Naive thymus-derived CD4-positive, alpha-beta T cell (primary cell): ENCODE measurements at places on chromosomes 2 and 18. TPM values are rescaled to one million over a fixed set of nuclear protein-coding genes. Genes with fewer than 3 reads are reported as not detected.
A peak's percentile ranks its signal among the peaks of the same experiment; 100 is the strongest.

GRCh38 chr2:71807581-71808451 lies 339.8 kb downstream of the CYP26B1 start:
- no peaks in the 10 kb centered on the region for H3K27me3 ChIP-seq
- no peaks in the 10 kb centered on the region for H3K4me1 ChIP-seq
- H3K36me3 ChIP-seq: no peaks in the 10 kb centered on the region

DNA sequence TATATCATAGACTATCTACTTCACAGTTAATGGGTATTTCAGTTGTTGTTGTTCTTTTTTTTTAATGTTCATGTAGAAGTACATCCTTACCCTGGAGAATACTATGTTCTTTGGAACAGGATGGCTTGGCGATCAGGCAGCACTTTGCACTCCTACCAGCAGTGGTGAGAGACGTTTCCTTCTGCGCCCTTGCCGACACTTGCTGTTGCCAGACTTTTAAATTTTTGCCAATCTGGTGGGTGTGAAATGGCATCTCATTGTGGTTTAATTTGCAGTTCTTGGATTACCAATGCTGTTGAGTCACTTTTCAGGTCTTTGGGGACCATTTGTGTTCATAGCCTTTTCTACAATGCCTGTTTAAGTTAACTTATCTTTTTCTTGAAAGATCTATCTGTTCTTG lies 197.3 kb downstream of the SH3RF3 start:
- H3K27ac ChIP-seq: no peak overlapping the region
- no peaks in the 10 kb centered on the region for H3K36me3 ChIP-seq
- no peaks in the 10 kb centered on the region for H3K4me1 ChIP-seq
- no peak overlapping the region for H3K4me3 ChIP-seq

DNA sequence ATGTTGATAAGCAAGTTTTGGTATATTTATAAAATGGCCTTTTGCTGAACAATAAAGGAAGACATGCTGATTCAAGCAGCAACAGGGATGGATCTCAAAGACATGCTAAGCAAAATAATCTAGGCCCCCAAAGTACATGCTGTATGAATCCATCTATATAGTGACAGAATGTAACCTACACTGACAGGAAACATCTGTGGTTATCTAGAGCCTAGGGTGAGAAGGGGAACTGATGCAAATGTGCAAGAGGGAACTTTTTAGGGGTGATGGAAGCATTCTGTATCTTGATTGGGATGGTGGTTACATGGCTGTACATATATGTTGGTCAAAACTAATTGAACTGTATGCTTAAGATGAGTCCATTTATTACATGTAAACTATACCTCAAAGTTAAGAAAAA lies 24.2 kb downstream of the CNRIP1 start:
- no peak for DNase-seq
- no peak overlapping the region for H3K27ac ChIP-seq
- no peaks in the 10 kb centered on the region for H3K4me1 ChIP-seq
- peaks cover 5% of the 10 kb centered on the region for H3K27me3 ChIP-seq
- H3K36me3 ChIP-seq: no peaks in the 10 kb centered on the region

DNA sequence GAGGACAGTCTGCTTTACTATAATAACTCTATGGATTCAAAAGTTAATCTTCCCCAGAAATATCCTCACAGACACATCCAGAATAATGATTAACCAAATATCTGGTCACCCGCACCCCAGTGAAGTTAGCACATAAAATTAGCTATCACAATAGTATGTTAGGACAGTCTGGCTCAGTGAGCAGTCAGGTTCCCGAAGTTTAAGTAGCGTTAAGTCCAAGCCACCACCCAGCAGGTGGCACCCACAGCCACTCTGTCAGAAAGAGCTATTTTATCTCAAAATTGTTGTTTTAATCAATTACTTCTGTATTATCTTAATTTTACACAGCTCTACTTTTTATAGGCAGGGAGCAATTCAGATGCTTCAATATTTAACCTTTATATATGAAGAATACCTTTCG lies 537.5 kb downstream of the MBD2 start:
- H3K27ac ChIP-seq: no peak overlapping the region
- H3K27me3 ChIP-seq: no peaks in the 10 kb centered on the region
- DNase-seq: no peak
- no peaks in the 10 kb centered on the region for H3K4me1 ChIP-seq

GRCh38 chr2:113962692-113963480 lies 73.0 kb downstream of the ACTR3 start:
- H3K4me3 ChIP-seq: no peak overlapping the region
- H3K27ac ChIP-seq: no peak overlapping the region
- no peaks in the 10 kb centered on the region for H3K4me1 ChIP-seq

- no peak overlapping the region for H3K4me3 ChIP-seq
- H3K27me3 ChIP-seq: no peaks in the 10 kb centered on the region
- H3K36me3 ChIP-seq: no peaks in the 10 kb centered on the region
- H3K4me1 ChIP-seq: no peaks in the 10 kb centered on the region
- DNase-seq: no peak
- no peak overlapping the region for H3K27ac ChIP-seq
Observed at GRCh38 chr18:73520229-73520628, 627.4 kb downstream of the FBXO15 start.

DNA sequence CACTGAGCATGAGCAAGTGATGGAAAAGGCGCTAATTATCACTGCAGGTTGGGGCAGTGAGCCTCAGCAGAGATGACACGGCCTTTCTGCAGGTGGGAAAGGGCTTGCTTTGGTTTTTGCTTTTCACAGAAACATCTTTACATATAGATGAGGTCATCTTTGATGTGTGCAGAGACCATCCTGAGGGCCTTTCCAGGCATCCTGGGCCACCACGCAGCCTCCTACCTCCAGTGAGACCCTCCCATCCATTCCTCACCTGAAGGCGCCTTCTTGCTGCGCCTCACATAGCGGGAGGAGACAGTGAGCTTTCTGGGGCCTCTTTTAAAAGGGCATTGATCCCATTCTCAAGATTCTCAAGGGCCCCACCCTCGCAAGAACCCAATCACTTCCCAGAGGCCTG lies 235.3 kb upstream of the RAB6C start:
- H3K36me3 ChIP-seq: no peaks in the 10 kb centered on the region
- no peaks in the 10 kb centered on the region for H3K27me3 ChIP-seq
- DNase-seq: no peak
- H3K4me3 ChIP-seq: no peak overlapping the region
- H3K4me1 ChIP-seq: no peaks in the 10 kb centered on the region

DNA sequence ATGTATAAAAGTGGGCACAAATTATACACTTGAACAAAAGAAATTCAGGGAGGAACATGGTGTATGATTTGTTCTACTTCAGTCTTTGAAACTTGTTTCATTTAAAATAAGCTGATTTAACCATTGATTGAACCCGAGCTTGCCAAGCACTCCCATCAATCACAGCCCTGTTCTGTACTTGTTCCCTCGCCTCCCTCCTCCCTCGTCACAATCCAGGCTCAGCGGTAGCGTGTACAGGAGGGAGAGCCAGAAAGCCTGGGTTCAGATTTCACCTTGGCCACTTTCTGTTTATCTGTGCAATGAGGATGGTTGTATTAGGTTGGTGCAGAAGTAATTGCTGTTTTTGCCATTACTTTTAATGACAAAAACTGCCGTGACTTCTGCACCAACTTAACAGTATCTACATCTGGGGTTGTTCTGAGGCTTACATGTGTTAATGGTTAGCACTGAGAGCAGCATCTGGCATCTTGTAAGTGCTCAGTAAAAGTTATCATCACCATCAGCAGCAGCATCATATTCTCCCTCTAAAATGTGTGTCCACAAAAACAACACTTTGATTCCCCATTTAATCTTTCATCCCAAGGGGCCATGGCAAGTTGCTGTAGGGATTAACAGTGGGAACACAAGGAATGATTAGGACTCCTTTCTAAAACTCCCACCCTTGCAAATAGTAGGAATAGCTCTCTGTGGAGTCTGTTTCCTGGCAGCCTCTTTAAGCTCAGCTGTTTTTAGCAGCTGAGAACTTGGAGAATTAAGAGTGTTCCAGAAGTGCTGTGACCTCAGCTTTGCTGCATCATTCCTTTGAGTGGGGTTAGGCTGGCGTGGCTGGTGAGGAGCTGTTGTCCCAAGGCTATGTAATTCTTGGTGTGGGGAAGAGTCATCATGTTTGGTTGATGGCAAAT lies 4.7 kb downstream of the DPYSL5 start:
- H3K27ac ChIP-seq: no peak overlapping the region
- no peaks in the 10 kb centered on the region for H3K36me3 ChIP-seq
- H3K4me1 ChIP-seq: no peaks in the 10 kb centered on the region
- no peak for DNase-seq
- H3K27me3 ChIP-seq: no peaks in the 10 kb centered on the region
- H3K4me3 ChIP-seq: no peak overlapping the region

DNA sequence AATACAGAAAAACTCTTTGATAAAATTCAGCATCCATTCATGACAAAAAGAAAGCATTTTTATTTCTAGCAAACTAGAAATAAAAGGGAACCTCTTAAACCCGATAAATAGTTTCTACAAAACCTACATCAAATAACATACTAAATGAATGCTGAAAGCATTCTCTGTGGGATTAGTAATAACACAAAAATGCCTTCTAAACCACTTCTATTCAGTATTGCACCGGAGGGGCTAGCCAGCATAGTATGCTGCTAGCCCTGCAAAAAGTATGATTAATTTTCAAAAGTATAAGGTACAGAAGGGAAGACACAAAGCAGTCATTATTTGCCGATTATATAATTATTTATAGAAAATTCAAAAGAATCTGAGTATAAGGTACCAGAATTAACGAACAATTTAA lies 145.2 kb downstream of the DTNB start:
- H3K27ac ChIP-seq: no peak overlapping the region
- DNase-seq: no peak
- H3K4me3 ChIP-seq: no peak overlapping the region
- no peaks in the 10 kb centered on the region for H3K27me3 ChIP-seq

DNA sequence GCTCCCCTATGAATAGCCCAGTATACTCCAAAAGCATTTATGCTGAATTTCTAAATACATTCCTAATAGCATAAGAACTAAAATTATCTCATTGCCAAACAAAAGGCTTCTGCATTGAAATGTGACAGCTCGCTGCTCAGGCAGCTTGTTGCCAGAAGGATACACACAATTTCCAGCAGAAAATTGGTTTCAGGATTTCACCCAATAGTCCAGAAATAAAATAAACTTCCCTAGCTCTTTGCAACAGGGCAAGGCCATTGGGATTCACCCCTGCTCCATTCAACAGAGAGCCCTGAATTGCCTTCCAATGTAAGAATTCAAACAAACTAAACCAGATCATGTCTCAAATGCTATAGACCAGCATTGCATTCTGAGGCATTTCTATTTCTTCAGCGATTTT lies 70.7 kb downstream of the RBM43 start:
- DNase-seq: no peak
- H3K27ac ChIP-seq: no peak overlapping the region

DNA sequence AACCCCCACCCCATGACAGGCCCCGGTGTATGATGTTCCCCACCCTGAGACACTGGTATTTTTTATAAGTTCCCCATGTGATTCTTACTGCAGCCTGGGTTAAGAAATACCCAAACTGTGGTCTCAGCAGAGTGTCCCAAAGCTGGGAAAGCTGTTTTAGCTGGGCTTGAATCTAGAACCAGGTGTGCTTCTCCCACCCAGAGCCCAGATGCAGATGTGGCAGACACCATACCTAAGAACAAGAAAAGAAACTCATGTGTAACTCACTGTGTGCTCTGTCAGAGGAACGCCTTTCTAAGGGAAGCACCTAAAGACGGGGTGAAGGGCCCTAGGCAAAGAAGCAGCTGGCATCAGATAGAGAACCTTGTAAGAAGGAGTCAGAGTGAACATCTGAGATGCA lies 23.9 kb downstream of the DOK1 start:
- no peaks in the 10 kb centered on the region for H3K36me3 ChIP-seq
- no peak for DNase-seq
- H3K27me3 ChIP-seq: no peaks in the 10 kb centered on the region
- H3K4me1 ChIP-seq: no peaks in the 10 kb centered on the region
- no peak overlapping the region for H3K27ac ChIP-seq

DNA sequence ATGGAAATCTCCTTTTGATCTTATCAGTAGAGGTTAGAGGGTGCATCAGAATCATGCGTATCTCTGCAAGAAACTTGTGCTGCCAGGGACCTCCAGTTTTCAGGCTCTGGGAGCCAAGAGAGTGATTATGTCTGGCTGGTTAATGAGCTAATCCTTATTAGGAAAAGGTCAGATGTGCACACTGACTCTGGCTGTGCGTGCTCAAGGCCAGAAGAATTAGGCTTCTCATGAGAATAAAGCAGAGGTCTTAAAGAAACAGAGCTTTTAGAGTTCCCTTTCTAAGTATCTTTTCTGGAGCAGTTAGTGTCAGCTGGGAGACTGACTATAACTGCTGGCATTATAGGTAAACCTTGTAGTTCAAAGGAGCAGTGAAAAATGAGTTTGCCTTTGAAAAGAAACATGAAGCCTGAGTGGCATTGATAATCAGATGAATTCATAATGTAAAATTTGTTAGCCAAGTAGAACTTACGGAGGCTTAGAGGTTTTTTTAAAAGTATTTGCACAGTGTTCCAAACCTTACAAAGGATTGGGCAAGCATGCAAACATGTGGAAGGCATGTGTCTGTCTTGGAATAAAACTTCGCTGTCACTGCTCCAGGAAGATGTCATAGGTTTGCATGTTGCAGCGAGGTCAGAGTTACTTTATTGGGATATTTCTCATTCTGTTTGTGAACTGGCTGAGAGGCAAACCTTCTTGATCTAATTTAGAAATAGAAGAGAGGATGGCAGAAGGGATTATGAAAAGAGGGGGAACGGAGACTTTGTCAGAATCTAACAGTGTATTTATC lies 151.7 kb downstream of the ARHGAP28 start:
- H3K36me3 ChIP-seq: no peaks in the 10 kb centered on the region
- no peak overlapping the region for H3K4me3 ChIP-seq
- H3K4me1 ChIP-seq: no peaks in the 10 kb centered on the region

GRCh38 chr2:237535385-237536082 lies 30.8 kb upstream of the PRLH start:
- H3K4me3 ChIP-seq: no peak overlapping the region
- no peaks in the 10 kb centered on the region for H3K27me3 ChIP-seq
- H3K4me1 ChIP-seq: no peaks in the 10 kb centered on the region
- no peaks in the 10 kb centered on the region for H3K36me3 ChIP-seq
- DNase-seq: no peak

- H3K36me3 ChIP-seq: peaks cover 9% of the 10 kb centered on the region
- H3K27ac ChIP-seq: no peak overlapping the region
- no peaks in the 10 kb centered on the region for H3K27me3 ChIP-seq
- no peaks in the 10 kb centered on the region for H3K4me1 ChIP-seq
Observed at GRCh38 chr18:70126832-70127231, 78.7 kb downstream of the RTTN start.

- H3K27ac ChIP-seq: peak overlapping the region; percentile 76
- H3K27me3 ChIP-seq: no peaks in the 10 kb centered on the region
- no peaks in the 10 kb centered on the region for H3K36me3 ChIP-seq
- H3K4me1 ChIP-seq: peaks cover 16% of the 10 kb centered on the region
- peak overlapping the region; percentile 81 for H3K4me3 ChIP-seq
Observed at GRCh38 chr2:120253021-120253882, 600 bp downstream of the RALB start.

DNA sequence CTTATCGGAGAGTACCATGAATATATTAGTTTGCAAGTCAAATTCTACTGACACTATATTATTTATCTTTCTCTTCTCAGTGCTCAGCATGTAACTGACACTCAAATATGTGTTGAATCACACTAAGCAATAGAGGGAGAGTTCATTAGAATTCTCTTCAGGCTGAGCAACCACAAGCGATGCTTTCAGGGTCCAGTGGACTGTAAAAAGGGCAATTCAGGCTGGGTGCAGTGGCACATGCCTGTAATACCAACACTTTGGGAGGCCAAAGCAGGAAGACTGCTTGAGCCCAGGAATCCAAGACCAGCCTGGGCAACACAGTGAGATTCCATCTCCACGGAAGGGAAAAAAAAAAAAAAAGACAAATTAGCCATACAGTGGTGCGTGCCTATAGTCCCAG lies 16.3 kb downstream of the PDE6D start:
- no peaks in the 10 kb centered on the region for H3K4me1 ChIP-seq
- no peaks in the 10 kb centered on the region for H3K36me3 ChIP-seq
- DNase-seq: no peak
- H3K27ac ChIP-seq: no peak overlapping the region

The TUBA4B gene
- not detected for polyA plus RNA-seq

The SCG2 gene
- polyA plus RNA-seq: not detected

The EVX2 gene
- not detected for polyA plus RNA-seq

The GRHL1 gene
- polyA plus RNA-seq: not detected

The TEKT4 gene
- not detected for polyA plus RNA-seq
